ENCODE measurements at places on chromosomes 6 and 20. TPM values are rescaled to one million over a fixed set of nuclear protein-coding genes. Genes with fewer than 3 reads are reported as not detected.
A peak's percentile ranks its signal among the peaks of the same experiment; 100 is the strongest.

Gene ZC2HC1B
- total RNA-seq = 1.2 TPM

Gene RGS17
- under 0.01 TPM for total RNA-seq

Gene CST2
- 2.4 TPM for total RNA-seq

Gene EBF4
- 17.5 TPM for total RNA-seq

Gene ZBTB12
- total RNA-seq = 3.5 TPM

GRCh38 chr20:34986311-34987287, 30.9 kb downstream of the MYH7B start:
- DNase-seq = no peak
- no peak overlapping the region for H3K4me3 ChIP-seq
- H3K27ac ChIP-seq = no peak overlapping the region
- no peaks in the 10 kb centered on the region for H3K27me3 ChIP-seq
- no peaks in the 10 kb centered on the region for H3K4me1 ChIP-seq

DNA sequence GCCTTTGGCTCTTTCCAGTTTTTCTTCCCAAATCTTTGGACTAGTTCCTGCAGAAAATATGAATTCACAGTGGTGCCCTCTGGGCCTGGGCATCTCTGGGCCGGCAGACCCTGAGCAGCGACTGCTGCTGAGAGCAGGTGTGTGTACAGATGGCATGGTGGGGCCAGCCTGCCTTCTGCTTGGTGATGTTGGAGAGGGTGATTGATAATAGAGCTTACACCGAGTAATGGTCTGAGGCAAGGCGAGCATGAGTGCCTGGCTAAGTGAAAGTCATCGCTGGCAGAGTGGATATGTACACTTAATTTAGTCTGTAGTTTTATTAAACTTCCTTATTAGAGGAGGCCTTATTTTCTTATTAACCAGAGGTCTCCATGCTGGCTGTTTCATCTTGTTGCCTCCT, 156.9 kb downstream of the CDKAL1 start:
- H3K4me1 ChIP-seq = no peaks in the 10 kb centered on the region
- no peak overlapping the region for H3K27ac ChIP-seq
- H3K36me3 ChIP-seq = no peaks in the 10 kb centered on the region
- DNase-seq = no peak

DNA sequence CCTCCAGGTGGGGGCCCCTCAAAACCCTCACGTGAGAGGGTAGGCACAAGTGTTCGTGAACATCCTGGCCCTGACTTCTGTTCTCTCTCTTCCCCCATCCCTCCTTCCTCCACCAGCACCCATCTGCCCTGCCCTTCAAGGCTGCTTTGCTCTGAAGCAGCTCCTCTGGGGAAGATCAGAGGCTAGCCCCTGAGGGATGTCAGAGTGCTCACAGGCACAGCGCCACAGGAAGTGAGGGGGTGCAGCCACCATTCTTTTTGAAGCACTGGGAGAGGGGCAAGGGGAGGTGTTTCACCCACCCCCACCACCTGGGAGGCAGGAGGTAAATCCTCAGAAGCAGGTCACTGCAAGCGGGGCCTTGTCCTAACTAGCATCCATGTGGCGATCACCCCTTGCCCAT, 11.4 kb downstream of the MOCS1 start:
- H3K27ac ChIP-seq = no peak overlapping the region
- peaks cover 88% of the 10 kb centered on the region for H3K36me3 ChIP-seq
- peaks cover 6% of the 10 kb centered on the region for H3K4me1 ChIP-seq

DNA sequence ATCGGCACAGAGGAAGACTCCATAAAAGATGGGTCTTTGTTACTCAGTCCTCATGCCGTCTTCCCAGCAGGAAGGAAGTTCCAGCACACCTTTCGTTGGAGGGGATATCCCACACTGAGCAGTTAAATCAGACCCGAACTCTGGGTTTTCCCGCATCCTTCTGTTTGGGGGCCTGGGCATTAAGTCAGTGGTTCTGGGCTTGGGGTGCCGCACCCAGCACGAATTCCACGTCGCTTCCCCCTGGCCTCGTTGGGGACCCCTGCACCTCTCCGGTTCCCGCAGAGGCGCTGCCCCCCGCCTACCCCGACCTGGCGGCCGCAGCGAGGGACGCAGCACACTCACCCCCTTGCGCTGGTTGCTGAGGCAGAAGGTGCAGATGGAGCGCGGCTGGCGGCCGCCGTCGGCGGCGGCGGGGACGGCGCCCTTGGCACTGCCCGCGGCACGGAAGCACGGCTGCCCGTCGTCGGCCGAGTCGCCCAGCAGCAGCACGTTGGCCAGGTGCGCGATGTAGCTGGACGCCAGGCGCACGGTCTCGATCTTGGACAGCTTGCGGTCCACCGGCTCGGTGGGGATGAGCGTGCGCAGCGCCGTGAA, 641 bp downstream of the TCF15 start:
- no peak overlapping the region for H3K4me3 ChIP-seq
- no peak overlapping the region for H3K27ac ChIP-seq
- no peaks in the 10 kb centered on the region for H3K36me3 ChIP-seq
- H3K4me1 ChIP-seq = peaks cover 15% of the 10 kb centered on the region
- DNase-seq = no peak

DNA sequence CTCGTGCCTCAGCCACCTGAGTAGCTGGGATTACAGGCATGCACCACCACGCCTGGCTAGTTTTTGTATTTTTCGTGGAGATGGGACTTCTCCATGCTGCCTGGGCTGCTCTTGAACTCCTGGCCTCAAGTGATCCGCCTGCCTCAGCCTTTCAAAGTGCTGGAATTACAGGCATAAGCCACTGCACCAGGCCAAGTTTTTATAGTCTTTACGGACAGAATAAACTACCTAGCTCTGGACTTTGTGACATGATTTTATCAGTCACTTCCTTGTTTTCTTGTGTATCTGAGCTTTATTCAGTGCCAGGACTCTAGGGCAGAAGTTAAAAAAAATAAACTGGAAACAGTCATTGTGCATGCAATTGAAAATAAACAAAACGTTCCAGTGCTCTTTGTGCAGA, 46.7 kb upstream of the RALGAPA2 start:
- H3K27ac ChIP-seq = peak overlapping the region; percentile 31
- H3K4me1 ChIP-seq = no peaks in the 10 kb centered on the region
- H3K27me3 ChIP-seq = no peaks in the 10 kb centered on the region
- H3K4me3 ChIP-seq = no peak overlapping the region
- no peak for DNase-seq

DNA sequence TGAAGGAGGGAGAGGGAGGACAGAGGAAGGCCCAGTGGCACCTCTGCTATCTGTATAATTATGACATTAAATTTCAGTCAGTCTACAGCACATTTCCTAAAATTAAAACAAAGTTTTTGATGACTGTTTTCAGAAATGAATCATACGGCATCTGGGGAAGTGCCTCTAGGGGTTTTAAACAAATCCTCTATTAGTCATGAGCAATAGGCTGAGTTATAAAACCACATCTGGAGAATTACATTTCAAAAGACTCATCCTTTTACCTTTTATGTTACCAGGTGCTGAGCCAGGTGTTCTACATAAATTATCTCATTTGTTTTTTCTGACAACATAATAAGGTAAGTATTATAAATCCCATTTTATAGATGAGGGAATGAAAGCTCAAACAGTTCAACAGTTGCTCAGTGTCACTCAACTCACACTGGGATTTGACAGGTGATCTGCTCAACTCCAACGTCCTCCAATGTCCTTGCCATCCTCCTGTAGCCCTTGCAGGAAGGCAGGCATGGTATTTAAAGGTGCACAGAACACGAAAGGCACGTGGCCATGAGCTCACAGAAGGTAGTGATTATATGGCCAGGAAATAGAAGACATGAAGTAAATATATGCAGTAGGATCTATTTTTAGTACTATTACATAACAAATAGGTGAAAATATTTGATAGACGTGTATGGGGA, 184.2 kb upstream of the MAN1A1 start:
- no peaks in the 10 kb centered on the region for H3K36me3 ChIP-seq
- H3K27me3 ChIP-seq = no peaks in the 10 kb centered on the region
- no peak for DNase-seq
- no peak overlapping the region for H3K27ac ChIP-seq

DNA sequence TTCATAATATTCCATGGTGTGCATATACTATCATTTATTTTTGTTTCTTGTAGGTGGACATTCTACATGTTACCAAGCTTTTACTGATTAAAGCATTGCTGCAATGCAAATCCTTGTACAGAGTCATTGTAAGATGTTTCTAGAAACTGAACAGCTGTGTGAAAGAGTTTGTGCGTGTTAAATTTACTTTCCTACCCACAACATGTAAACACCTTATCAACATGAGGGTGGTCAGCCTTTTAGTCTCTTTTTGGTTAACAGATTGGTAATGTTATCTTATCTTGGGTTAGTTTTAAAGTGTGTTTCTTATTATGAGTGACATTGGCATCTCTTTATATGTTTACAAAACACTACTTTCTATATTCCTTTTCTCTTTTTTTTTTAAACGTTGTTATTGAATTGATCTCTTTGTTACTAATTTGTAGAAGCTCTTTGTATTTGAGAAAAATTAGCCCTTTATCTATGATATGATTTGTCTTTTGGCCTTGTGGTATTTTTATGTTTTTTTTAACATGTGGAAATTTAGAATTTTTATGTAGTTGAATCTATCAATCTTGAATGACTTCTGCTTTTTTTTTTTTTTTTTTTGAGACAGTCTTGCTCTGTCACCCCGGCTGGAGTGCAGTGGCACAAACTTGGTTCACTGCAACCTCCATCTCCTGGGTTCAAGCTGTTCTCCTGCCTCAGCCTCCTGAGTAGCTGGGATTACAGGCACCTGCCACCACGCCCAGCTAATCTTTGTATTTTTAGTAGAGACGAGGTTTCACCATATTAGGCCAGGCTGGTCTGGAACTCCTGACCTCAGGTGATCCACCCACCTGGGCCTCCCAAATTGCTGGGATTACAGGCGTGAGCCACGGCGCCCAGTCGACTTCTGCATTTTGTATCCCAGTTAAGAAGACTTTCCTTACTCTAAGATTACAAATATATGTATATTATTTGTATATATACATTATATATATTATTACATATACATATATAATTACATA, 112.1 kb downstream of the TCP11 start:
- no peak overlapping the region for H3K4me3 ChIP-seq
- no peaks in the 10 kb centered on the region for H3K4me1 ChIP-seq
- no peaks in the 10 kb centered on the region for H3K27me3 ChIP-seq
- H3K27ac ChIP-seq = peak overlapping the region; percentile 98
- H3K36me3 ChIP-seq = no peaks in the 10 kb centered on the region
- no peak for DNase-seq

DNA sequence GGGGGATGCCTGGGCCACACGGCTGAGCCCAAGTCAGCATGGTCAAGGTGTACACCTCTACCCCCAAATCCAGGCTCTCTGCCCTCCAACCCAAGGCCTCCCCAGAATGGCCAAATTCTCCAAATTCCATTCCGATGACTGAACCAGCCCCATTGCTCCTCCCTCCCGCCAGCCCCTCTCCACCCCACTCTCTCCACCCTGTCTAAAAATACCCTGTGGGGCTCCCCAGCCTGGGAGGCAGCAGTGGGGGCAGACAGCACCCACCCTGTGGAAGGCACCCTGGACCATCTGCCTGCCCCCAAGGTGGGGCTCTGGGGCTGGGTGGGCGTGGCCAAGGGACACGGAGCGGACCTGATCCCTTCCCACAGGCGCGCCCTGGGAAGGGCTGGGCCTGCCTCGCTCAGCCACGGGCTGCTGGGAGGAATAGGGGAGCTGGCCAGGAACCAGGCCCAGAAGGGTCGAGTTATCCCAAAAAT, 11.4 kb downstream of the TEAD3 start:
- no peak for DNase-seq
- H3K27me3 ChIP-seq = no peaks in the 10 kb centered on the region
- H3K4me3 ChIP-seq = no peak overlapping the region
- peaks cover 20% of the 10 kb centered on the region for H3K36me3 ChIP-seq
- H3K4me1 ChIP-seq = peaks cover 13% of the 10 kb centered on the region

DNA sequence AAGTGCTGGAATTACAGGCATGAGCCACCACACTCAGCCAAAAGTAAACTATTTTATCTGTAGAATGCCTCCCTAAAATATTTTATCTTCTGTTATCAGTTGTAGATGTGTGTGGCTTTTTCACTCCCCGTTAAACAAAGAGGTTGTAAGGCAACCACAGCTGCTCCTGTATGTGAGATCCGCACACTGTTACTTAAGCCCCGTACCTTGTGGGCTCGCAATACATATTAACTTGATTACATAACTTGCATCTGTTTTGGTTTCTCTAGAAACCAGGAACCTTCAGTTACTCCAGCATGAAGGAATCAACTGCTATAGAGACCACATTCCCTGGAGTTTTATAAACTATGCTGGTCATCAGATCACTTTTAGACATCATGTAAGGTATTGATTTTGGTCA, 420.1 kb upstream of the SLC35B3 start:
- H3K4me3 ChIP-seq = no peak overlapping the region
- no peaks in the 10 kb centered on the region for H3K4me1 ChIP-seq
- H3K36me3 ChIP-seq = no peaks in the 10 kb centered on the region
- DNase-seq = no peak

DNA sequence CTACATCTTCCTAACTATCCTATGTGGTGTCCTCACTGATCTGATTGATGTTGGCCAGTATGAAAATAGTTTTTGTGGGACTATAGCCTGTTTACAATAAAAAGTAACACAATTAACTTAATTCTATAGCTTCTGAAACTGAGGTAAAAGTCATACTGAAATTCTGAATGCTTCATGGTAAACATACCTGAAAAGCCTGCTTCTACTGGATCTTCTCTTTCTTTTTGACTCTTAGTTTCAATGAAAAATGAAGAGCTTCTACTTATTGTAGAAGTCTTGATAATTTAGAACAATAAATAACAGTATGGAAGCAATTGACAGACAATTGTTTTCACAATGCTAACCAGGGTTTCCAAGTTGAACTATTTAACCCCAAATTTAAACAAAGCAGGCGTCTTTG, 383.9 kb upstream of the MMS22L start:
- no peak overlapping the region for H3K4me3 ChIP-seq
- H3K36me3 ChIP-seq = no peaks in the 10 kb centered on the region
- H3K27me3 ChIP-seq = no peaks in the 10 kb centered on the region
- no peaks in the 10 kb centered on the region for H3K4me1 ChIP-seq
- no peak for DNase-seq
- H3K27ac ChIP-seq = no peak overlapping the region

DNA sequence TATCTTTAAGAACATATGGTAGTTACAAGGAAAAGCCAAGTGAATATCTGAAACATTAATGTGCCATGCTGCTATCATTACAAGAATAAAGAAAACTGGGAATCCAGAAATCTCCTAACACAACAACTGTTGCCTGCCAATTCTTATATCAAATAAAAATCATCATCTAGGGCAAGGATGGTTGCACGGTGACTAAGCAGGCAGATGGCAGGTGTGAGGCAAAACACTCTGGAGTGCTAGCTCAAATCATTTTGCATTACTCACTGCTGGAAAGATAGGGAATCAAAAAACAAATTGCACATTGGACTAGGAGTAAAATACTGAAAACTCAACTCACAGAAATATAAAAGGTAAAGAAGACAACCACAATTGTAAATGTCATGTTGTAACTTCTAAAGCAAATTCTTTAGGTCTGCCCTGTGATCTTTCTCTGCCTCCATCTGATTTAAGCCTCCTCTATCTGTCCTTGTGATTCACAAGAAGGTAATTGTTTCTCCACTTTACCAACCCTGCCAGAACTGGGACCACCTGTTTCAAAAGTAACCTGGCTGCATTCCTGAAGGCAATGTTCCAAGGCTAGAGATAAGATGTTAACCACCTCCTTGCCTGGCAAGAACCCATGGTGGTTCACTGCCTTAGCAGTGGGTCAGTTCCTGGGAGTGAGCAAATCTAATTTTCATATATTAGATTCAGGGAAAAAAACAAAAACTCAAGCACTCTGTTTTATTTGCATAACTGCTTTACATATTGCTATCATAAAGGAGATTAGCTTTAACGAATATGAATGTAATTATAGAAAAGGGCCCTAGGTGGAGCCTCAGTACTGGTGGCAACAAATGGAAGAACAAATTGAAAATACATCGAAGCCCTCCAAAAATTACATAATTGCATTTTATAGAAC, 33.1 kb upstream of the LCA5 start:
- H3K4me3 ChIP-seq = no peak overlapping the region
- no peak overlapping the region for H3K27ac ChIP-seq
- H3K4me1 ChIP-seq = no peaks in the 10 kb centered on the region
- no peaks in the 10 kb centered on the region for H3K36me3 ChIP-seq
- no peaks in the 10 kb centered on the region for H3K27me3 ChIP-seq
- no peak for DNase-seq

All from tibial nerve (tissue), 4 donors.